ENCODE measurements at places on chromosomes 3 and 15.

DNA sequence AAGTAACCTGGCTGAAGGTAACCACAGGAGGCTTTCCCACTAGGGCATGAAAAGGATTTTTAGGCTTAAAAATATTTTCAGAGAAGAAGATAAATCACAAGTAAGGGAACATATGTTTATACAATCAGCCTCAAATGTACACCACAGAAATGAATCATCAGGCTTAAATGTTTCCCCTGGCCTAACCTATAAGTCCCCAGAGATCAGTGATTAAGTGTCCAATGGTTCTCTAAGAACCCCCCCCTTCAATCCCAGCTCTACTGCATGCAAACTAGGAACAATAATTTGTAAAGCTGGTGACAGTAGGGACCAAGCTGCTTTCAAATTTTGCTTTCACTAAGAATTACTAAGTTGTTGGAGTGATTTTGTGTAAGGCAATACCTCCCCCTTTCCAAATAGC lies 431.6 kb upstream of the LMCD1 start:
- DNase-seq: no peak

- no peak for DNase-seq
Observed at GRCh38 chr3:177567833-177568232, 370.6 kb upstream of the TBL1XR1 start.

DNA sequence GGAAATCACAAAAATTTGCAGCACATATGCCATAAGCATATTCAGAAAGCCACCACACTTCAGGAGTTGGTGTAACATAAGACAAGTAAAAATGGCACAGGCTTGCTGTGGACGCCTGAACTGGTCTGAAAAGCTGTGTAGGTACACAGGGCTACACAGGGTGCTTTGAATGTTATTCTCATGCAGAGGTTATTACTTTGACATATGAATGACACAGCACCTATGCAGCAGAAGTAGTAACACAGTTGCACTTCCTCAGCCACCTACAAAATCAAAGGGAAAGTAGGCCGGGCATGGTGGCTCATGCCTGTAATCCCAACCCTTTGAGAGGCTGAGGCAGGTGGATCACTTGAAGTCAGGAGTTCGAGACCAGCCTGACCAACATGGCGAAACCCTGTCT lies 54.5 kb downstream of the OSBPL10 start:
- no peak for DNase-seq

- DNase-seq: no peak
Observed at GRCh38 chr3:24490151-24490550, 4.5 kb downstream of the THRB start.

GRCh38 chr3:23246651-23247050 lies 43.5 kb downstream of the UBE2E2 start:
- no peak for DNase-seq

GRCh38 chr15:54550954-54551353 lies 572.7 kb downstream of the UNC13C start:
- DNase-seq: no peak

GRCh38 chr3:48896936-48897335 lies 1.7 kb downstream of the SLC25A20 start:
- no peak for DNase-seq

- DNase-seq: no peak
Observed at GRCh38 chr3:45582430-45582829, 12.1 kb upstream of the LIMD1 start.

GRCh38 chr3:15809313-15809712 lies 11.5 kb upstream of the ANKRD28 start:
- no peak for DNase-seq

GRCh38 chr3:136954251-136954650 lies 3.5 kb upstream of the IL20RB start:
- DNase-seq: no peak

DNA sequence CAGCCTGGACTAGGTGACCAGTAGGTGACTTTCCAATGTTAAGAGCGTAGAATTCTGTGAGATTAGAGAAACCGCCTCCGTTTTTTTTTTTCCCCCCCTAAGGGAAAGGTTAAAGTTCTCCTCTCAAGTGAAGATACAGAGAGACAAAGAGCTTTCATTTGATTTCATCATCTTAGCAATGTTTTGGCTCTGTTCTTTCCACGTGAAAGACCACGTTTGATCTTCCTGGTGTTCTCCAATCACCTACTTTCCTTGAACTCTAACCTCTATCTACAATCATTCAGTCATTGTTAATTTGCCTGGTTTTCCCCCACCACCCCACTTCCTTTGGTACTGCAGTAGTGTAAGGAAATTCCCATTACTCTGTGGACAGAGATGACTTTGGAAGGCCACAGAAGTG lies 36.9 kb upstream of the CLRN1 start:
- no peak for DNase-seq

- DNase-seq: no peak
Observed at GRCh38 chr3:50256978-50257890, 11.7 kb upstream of the SEMA3B start.

DNA sequence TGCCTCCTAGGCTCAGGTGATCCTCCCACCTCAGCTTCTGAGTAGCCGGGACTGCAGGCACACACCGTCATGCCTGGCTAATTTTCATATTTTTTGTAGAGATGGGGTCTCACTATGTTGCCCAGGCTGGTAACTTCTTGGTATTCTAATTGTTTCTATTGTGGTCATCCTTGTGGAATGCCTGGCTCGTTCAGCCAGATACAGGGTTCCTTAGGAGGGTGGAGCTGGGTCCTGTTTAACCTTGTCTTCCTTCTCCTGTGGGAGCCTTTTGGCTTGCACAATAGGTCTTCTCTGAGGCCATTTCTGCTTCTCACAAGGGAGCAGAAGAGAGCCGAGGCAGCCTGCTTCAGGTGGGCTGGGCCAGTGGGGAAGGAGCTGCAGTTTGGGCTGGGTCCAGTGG lies 15.7 kb downstream of the PLEKHO2 start:
- no peak for DNase-seq

DNA sequence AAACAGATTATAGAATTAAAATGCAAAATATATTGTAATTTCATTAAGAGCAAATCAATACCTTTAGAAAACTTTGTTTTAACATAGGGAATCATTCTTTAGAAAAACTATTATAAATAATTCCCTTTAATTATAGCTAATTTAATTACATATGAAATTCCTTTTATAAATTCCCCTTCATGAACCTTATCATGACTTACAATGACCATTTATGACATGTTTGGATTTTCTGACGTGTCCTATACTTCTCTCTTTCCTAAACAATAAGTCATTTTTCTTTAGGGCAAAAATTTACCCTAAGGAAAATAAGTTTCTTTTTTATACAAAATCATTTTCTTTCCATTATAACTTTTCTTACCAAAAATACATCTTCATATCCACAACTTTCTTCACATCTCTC lies 37.8 kb downstream of the PRR20G start:
- DNase-seq: no peak

DNA sequence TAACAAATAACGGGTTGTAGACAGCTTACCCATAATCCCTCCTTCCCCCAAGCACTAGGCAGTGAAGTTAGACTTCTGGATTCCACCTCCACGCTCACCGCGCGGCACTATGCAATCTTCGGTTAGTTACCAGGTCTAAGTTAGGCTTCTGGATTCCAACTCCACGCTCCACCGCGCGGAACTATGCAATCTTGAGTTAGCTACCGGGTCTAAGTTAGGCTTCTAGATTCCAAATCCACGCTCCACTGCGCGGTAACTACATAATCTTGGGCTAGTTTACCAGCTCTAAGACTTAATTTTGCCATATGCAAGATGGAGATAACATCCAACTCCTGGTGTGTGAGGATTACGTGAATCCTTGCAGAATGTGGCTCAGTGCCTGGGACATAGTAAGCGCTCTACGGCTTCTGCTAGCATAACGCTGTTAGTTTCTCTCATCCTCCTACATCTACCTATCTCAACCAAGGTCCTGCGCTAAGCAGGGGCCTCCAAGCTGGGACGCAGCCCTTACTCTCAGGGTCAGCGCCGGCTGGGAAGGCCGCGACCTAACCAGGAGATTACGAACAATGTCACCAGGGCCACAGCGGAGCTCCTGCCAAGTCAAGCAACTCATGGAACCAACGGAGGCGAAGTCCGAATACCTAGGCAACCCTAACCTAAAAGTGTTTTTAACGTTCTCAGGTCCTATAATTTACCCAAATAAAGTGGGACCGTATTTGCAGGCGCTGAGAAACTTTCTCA lies 497 bp upstream of the RPLP1 start:
- DNase-seq: no peak

GRCh38 chr15:91335702-91336101 lies 235.6 kb downstream of the SV2B start:
- DNase-seq: no peak

DNA sequence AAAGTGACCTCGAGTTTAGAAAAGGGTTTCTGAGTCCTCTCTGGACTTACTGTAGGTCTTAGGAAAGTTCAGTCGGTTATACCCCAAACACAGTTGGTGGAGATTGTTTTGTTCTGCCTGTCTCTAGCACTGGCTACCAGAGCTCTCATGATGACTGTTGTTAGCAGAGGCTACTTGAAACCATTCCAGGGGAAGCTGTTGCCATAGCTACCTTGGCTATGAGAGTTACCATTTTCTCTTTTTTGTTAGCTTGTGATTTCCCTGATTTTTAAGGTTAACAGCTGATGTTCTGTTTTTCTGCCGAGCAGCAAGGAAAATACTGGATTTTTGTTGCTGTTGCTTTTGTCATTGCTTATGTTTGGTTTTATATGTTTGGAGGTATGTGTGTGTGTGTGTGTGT lies 26.7 kb downstream of the ABHD2 start:
- DNase-seq: no peak

- no peak for DNase-seq
Observed at GRCh38 chr3:23201154-23201838, 1.8 kb upstream of the UBE2E2 start.

GRCh38 chr15:68389936-68390817 lies 41.8 kb downstream of the ITGA11 start:
- no peak for DNase-seq

DNA sequence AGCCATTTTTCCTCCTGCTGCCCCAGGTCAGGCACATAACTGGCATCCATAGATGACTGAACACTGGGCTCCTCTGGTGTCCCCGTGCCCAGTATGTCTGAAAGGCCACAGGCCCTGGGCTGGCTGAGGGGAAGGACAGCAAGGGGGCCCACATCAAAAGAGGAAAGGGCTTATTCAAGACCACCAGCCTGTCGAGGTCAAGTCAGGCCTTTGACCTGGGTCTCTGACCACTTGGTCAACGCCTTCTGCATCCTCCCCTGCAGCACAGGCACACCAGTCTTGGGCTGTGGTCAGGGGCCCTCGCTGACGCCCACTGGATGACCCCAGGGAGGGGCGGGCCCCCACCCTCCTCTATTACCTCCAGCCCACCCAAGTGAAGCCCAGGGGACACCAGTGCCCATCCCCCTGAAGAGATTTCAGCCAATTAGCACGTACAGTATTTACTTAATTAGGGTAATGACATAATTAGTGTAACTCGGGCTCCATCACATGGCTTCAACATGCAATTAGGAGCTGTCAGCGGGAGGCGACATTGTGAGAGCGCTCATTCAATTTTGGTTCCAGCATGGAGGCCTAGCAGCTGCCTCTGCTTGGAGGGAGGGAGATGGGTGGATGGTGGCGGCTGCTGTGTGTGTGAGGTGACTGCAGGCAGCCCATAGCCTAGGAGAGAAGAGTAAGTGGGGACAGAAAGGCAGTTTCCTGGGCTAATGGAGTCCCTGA lies 13.5 kb upstream of the DNAH1 start:
- no peak for DNase-seq

GRCh38 chr15:85525755-85526154 lies 145.4 kb downstream of the AKAP13 start:
- DNase-seq: no peak

- DNase-seq: peak; percentile 24
Observed at GRCh38 chr15:69092159-69092558, 68.3 kb upstream of the GLCE start.

- no peak for DNase-seq
Observed at GRCh38 chr3:115611630-115612029, 11.7 kb upstream of the GAP43 start.

DNA sequence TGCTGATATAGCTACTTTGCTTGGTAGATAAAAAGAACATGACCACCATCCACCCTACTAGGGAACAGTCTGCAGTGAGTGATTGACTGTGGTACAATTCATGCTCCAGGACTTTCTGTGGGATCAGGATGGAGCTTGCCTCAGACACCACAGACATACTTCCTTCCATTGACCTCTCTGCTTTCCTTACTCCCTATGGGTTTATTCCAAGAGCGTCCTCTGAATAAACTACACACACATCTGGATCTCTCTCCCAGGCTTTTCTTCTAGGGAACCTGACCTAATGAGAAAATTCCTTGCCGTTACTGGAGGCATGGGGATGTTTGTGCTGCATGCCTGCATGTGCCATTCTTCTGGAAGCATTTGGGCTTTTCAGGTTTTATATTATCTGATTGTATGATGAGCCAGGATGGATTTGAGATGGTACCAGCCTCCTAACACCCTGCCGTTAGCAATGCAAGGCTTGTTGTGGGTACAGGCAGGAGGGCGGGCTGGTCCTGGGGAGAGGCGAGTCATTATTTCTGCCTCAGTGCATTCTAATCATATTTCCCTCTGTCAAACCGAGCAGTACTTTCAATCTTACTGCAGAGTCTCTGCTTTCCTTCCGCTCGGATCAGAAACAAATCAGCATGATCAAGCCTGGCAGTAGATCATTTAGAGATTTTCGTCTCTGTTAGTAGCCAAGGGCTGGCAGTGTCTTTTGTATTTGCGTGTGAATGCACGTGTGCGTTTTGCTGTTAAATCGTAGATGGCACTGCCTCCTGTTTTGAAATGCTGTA lies 279.2 kb downstream of the PDCD6IP start:
- DNase-seq: no peak

GRCh38 chr15:44045217-44045616 lies 149.9 kb downstream of the FRMD5 start:
- DNase-seq: no peak

- peak; percentile 31 for DNase-seq
Observed at GRCh38 chr15:63599401-63600000, 2.3 kb downstream of the FBXL22 start.

- DNase-seq: no peak
Observed at GRCh38 chr3:9037144-9037711, 74.0 kb upstream of the RAD18 start.

DNA sequence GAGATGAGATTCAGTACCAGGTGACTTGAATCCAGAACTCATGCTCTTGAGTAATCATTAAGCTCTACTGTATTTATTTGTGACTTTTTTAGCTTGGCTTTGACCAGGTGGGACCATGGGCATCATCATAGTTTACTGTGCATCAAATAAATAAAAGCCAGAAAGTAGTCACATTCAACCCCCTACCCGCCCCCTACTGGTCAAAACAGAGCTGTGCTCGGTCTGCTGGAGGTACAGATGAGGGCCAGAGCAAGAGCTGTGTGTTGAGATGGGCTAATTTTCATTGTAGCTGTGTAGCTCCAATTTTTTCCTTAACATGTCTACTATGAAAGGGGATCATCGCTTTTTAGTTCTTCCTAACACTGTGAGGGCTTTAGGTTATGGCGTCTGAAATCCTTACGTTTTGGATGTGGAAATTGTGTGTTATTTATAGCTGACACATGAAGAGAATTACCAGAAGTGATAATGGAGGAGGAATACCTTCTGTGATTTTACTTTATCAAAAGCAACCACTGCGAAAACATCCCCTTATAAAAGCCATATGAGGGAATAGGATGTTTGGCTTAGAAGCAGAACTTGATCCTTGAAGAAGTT lies 375.1 kb downstream of the PTPRG start:
- DNase-seq: no peak
